ENCODE measurements at places on chromosomes 1 and 21.

- H3K27me3 ChIP-seq: no peaks in the 10 kb centered on the region
- H3K27ac ChIP-seq: peak overlapping the region; percentile 63
- H3K36me3 ChIP-seq: peaks cover 22% of the 10 kb centered on the region
- DNase-seq: no peak
Observed at GRCh38 chr1:156601892-156602291, 613 bp upstream of the GPATCH4 start.

DNA sequence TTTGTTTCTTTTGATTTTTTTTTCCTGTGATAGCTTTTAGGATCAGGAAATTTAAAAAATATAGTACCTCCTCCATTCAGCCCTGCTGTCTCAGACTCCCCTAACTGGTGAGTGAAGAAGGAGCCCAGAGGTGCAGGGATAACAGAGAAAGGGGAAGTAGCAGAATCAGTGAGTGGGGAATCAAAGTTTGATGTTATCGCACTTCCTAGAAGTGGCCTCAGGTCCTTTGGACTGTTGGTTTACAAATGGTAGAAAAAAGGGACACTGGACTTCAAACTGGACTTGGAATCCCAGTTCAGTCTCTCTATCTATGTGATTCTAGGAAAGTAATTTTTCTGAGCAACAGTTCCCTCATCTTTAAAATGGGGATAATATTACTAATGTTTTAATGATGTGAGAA is 99.5 kb downstream of the FGGY start:
- DNase-seq: no peak
- H3K4me3 ChIP-seq: no peak overlapping the region
- H3K4me1 ChIP-seq: no peaks in the 10 kb centered on the region
- no peaks in the 10 kb centered on the region for H3K27me3 ChIP-seq
- no peak overlapping the region for H3K27ac ChIP-seq

GRCh38 chr1:184945678-184946412 is 28.5 kb downstream of the NIBAN1 start:
- DNase-seq: no peak
- H3K36me3 ChIP-seq: no peaks in the 10 kb centered on the region
- H3K27ac ChIP-seq: no peak overlapping the region
- H3K4me1 ChIP-seq: no peaks in the 10 kb centered on the region

DNA sequence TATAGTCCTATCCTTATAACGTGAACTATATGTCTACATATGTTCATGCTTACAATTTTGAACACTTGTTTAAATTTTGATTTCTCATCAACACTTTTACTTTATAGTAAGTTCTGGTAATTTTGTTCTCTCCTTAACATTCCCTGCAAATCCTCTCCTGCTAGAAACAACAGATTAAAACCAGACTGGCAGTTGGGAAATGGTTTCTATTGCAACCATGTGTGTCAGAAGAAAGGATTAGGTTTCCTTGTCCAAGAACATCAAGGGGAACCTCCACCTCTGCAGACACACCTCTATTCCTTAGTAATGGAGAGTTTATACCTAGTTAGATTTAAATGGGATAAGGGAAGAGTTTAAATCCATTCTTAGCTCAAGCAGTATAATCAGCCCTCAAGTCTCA is 3.3 kb upstream of the WARS2 start:
- no peaks in the 10 kb centered on the region for H3K36me3 ChIP-seq
- no peaks in the 10 kb centered on the region for H3K27me3 ChIP-seq
- H3K4me3 ChIP-seq: no peak overlapping the region
- H3K27ac ChIP-seq: no peak overlapping the region
- DNase-seq: no peak

DNA sequence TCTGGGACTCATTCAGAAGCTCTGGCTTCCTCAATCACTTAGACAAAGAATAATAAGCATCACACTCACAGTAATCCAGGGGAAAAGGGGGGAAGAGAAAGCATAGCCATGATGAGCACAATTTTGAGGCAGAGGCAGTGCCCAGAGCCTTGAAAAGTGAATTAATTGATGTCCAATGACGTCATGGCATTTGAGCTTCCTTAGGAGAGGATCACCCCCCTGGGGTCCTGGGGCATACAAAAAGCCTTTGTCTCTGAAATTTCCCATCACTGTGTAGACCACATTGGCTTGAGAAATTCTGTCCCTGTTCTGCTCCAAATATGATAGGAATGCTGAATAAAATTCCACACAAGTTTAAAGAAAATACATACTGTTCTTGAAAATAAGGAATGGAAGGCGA is 84.3 kb upstream of the COA6 start:
- DNase-seq: no peak
- no peak overlapping the region for H3K27ac ChIP-seq
- H3K36me3 ChIP-seq: no peaks in the 10 kb centered on the region
- no peaks in the 10 kb centered on the region for H3K27me3 ChIP-seq
- no peak overlapping the region for H3K4me3 ChIP-seq

- H3K4me1 ChIP-seq: no peaks in the 10 kb centered on the region
- DNase-seq: no peak
- H3K27me3 ChIP-seq: no peaks in the 10 kb centered on the region
- no peak overlapping the region for H3K4me3 ChIP-seq
Observed at GRCh38 chr21:38965241-38965640, 159.5 kb downstream of the ETS2 start.

- H3K27ac ChIP-seq: no peak overlapping the region
- no peaks in the 10 kb centered on the region for H3K27me3 ChIP-seq
- H3K36me3 ChIP-seq: peaks cover 38% of the 10 kb centered on the region
- no peak overlapping the region for H3K4me3 ChIP-seq
Observed at GRCh38 chr1:31625561-31626222, 8.2 kb downstream of the HCRTR1 start.

GRCh38 chr1:43311521-43311920 is 10.7 kb downstream of the TIE1 start:
- no peak overlapping the region for H3K27ac ChIP-seq
- H3K36me3 ChIP-seq: no peaks in the 10 kb centered on the region
- no peaks in the 10 kb centered on the region for H3K27me3 ChIP-seq
- H3K4me1 ChIP-seq: no peaks in the 10 kb centered on the region
- no peak overlapping the region for H3K4me3 ChIP-seq
- DNase-seq: no peak

GRCh38 chr1:226951286-226952117 is 11.4 kb downstream of the COQ8A start:
- H3K27me3 ChIP-seq: no peaks in the 10 kb centered on the region
- no peak overlapping the region for H3K4me3 ChIP-seq
- peaks cover 5% of the 10 kb centered on the region for H3K36me3 ChIP-seq
- no peak overlapping the region for H3K27ac ChIP-seq
